Hematopoietic multipotent progenitor cell treated with erythropoietin and hydrocortisone succinate and interleukin-3 and kit ligand, for 8 days (in vitro differentiated cells): ENCODE measurements at places on chromosomes 6 and 20.

DNA sequence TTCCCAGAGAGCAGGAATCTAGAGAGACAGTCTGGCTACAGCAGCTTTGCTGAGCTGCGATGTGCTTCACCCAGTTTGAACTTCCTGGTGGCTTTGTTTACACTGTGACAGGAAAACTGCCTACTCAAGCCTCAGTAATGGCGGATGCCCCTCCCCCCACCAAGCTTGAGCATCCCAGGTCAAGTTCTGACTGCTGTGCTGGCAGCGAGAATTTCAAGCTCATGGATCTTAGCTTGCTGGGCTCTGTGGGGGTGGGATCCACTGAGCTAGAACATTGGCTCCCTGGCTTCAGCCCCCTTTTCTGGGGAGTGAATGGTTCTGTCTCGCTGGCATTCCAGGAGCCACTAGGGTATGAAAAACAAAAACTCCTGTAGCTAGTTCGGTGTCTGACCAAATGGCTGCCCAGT, 91.0 kb upstream of the ESR1 start:
- no peak for DNase-seq

DNA sequence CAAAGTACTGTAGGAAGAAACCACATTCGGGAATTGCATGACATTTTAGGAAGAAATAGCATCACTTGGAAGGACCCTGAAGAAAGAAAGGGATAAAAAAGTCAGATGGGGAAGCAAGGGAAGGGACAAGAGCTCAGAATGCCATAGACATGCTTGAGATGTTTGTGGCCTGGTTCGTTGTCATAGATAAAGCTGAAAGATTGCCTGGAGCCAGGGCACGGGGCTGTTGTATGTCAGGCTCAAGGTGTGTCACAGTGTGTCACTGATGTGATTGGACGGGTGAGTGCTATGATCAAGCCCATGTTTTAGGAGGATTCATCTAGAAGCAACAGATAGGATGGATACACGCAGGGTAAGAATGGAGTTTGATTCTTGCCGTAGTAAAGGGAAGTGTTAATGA, 216.2 kb upstream of the SOX4 start:
- DNase-seq: no peak

GRCh38 chr20:36070451-36070850, 84.1 kb upstream of the EPB41L1 start:
- DNase-seq: no peak

- no peak for DNase-seq
Observed at GRCh38 chr6:31758281-31758680, 4.2 kb upstream of the SAPCD1 start.

- DNase-seq: no peak
Observed at GRCh38 chr6:168374541-168375071, 55.0 kb upstream of the DACT2 start.

- no peak for DNase-seq
Observed at GRCh38 chr6:3612341-3613041, 139.0 kb downstream of the PXDC1 start.

GRCh38 chr20:1539816-1540419, 17.6 kb downstream of the SIRPD start:
- no peak for DNase-seq

DNA sequence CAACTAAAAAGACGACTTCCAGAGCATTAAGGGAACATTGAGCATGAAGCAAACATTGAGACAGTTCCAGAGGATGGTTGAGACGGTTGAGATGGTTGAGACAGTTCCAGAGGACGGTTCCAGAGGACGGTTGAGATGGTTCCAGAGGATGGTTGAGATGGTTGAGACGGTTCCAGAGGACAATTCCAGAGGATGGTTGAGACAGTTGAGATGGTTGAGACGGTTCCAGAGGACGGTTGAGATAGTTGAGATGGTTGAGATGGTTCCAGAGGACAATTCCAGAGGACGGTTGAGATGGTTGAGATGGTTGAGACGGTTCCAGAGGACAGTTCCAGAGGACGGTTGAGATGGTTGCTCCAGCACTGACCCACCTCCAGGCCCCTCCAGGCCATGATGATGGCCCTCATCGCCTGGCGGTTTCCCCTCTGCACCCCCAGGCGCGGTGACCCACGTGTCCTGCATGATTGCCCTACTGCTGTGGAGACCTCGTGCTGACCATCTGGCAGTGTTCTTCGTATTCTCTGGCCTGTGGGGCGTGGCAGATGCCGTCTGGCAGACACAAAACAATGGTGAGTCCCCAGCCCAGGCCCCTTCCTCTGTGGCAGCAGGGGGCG, 16.3 kb downstream of the UNC93A start:
- no peak for DNase-seq

GRCh38 chr6:26233649-26234420, 131.2 kb upstream of the BTN3A2 start:
- peak; percentile 87 for DNase-seq

DNA sequence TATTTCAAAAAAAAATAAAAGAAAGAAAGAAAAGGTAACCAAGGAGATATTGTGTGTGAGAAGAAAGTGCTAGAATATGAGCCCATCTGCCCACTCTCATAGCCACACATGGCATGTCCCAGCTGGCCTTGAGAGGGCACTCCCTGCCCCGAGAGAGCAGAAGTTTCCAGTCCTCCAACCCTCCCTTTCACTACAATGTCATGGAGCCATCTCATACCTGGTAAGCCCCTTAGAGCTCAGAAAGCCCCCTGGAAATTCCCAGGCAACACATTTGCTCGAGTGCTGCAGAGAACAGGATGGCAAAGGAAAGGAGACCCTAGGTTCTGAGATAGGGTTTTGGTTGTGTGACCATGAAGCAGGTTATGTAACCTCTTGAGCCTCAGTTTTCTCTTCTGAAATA, 75.8 kb upstream of the RIN2 start:
- DNase-seq: no peak

GRCh38 chr6:168062346-168063289, 16.4 kb downstream of the FRMD1 start:
- no peak for DNase-seq

DNA sequence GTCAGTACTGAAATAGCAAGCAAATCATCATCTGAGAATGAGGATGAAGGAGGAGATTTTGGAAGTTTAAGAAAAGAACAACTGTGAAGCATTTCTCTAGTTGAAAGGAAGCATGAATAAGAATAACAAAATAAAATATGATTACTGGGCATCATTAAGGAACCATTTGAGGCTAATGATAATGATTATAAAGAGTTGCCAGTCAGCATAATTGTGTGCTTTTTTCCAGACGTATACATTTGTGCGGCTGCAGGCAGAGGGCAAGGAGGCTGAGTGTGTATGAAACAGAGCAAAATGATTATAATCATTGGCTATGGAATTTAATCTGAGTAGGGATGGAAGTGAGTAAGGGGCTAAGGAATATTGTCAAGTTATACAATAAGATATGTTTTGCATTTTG, 218.7 kb upstream of the FUT9 start:
- DNase-seq: no peak

DNA sequence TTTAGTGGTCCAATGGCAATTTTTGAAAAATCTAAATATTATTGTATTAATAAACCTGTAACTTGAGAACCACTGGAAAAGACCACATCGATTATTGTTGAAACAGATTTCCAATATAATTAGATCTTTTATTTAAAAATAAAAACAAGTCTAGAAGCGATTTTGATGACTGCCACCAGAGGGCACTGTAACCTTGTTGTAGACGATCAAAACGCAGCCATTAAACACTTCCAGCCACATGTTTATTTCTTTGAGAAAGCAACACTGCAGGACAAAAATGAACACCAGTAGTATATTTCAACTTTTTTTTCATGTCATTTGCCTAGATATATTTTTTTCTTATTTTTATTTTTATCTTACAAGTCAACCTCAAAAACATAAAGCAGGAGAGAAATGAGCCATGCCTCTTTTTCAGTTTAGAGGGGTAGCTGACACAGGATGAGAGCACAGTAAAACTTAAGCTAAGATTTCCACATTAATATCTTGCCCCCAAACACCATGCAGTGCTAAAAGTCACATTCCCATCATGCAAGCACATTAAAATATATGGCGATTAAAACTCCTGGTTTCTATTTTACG, 115.4 kb downstream of the OPRM1 start:
- peak; percentile 74 for DNase-seq

DNA sequence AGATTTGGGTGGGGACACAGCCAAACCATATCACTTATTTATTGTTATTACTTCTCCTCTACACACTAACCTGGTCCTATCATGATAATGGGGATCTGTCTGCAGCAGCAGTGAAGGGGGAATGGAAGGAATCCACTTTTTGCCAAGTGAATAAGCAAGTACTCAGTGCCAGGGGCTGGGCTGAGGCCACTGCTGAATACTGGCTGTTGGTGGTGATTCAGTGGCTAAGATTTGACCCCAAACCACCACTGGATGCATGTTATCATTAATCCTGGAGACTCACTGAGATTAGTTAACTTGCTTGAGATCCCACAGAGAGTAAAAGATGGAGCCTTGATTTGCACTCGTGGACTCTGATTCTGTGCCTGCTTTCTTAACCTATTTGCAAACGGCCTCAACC, 127.7 kb downstream of the TSHZ2 start:
- DNase-seq: no peak

DNA sequence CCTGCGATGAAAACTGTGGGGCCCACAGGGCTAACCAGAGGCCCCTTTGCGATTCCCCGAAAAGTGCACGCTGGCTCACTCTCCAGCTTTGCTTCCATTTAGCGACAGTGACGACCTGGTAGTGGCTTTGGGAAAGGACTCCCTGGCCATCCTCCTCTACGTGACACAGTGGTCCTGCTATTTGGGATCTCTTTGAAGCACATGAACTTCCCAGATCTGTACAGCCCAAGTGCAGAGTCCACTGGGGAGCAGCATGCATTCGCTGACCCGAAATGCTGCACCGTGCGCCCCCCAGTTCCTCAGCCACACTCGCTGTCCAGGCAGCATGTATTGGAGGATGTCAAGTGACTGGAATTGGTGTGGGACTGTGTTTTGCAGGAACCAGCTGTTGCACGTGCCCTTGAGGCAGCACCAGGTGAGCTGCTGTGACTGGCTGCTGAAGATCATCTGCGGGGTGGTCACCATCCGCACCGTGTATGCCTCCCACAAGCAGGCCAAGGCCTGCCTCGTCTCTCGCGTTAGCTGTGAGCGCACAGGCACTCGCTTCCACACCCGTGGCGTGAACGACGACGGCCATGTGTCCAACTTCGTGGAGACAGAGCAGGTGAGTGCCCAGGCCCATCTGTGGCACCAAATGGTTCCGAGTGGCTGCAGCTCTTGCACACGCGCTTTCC, 51.6 kb downstream of the SYNJ2 start:
- DNase-seq: no peak

DNA sequence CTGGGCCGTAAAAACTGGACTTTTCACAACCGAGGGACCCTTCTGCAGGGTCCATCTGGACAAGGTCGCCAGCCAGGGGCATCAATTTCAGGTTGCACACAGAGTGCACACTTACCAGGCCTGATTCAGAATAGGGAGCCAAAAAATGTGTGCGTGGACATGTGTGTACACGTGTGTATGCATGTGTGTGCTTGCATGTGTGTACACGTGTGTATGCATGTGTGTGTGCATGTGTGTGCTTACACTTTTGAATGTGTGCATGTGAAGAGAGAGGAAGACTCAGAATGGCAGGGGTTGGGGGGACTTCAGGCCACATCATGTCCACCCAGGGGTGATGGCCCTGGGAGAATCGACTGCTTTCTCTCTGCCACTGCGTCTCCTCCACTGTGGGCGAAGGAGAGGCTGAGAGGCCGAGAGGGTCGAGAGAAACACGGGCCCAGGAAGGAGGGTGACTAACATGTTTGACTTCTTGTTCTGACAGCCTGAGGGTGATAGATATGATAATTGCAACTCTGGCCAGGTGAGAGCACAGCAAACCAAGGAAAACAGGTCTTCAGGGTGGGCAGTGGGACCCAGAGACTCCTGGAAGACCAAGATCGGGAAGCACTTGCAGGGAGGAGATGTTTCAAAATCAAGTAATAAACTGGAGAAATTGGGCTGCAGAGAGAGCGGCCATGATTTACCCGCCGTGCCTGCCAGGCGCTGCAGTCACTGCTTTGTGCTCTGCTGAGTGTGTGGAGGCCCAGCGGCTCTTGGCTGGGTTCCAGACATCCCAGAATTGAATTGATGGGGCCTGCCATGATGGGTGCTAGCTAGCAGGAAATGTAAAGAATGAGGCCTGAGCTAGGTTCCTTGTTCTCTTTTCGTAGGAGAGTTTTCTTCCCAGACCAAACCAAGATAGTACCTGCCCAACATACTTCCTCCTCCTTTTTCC, 310.8 kb downstream of the QKI start:
- DNase-seq: no peak

DNA sequence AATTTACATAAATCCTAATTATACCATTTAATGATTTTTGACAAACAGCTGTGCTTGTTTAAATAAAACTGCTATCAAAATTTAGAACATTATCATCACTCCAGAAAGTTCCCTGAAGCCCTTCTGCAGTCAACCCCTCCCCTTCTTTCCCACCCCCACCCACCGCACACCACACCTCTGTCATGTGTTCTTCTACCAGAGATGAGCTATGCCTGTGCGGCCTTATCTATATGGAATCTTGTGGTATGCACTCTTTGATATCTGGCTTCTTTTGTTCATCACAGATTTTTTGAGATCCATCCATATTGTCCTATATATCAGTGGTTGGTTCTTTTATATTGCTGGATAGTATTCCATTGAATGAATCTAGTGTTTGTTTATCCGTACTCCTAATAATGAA, 7.2 kb downstream of the MYLIP start:
- no peak for DNase-seq

DNA sequence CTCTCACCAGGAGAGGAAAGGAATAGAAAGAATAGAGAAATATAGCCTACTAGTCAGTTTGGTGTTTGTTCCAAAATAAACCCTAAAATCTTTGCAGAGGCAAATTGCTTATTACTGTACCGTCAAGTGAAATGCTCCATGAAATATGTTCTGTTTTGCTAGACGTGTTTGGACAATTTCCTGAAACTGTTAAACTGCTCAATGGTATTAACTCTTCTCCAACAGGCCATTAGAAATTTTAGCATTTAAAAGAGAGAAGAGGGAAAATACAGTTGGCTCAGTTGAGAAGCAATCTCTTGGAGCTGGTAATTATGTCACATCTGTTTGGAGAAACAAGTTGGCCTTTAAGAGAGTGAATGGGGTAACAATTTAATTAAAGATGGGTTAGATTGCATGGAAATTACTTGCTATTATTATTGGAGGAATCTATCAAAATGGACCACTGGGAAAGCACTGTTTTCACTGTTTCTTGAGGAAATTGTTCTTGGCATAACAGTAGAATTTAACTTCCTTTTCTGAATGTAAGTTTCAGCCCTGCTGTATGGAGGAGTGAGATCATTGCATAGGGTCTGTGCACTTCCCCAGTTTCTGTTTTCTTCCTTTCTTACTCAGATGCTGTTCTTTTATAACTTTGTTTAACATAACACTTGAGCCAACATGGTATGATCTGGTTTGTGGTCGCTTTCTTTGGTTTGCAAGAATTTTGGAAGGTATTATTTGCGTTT, 373.6 kb downstream of the PLCB1 start:
- DNase-seq: no peak

GRCh38 chr20:25308671-25309394, 60.9 kb downstream of the PYGB start:
- no peak for DNase-seq
